ENCODE measurements at places on chromosomes 2 and 18.

GRCh38 chr2:7613831-7614230 lies 696.6 kb downstream of the RNF144A start:
- H3K27ac ChIP-seq, result no peak overlapping the region
- peaks cover 8% of the 10 kb centered on the region for H3K27me3 ChIP-seq
- H3K4me1 ChIP-seq, result no peaks in the 10 kb centered on the region

DNA sequence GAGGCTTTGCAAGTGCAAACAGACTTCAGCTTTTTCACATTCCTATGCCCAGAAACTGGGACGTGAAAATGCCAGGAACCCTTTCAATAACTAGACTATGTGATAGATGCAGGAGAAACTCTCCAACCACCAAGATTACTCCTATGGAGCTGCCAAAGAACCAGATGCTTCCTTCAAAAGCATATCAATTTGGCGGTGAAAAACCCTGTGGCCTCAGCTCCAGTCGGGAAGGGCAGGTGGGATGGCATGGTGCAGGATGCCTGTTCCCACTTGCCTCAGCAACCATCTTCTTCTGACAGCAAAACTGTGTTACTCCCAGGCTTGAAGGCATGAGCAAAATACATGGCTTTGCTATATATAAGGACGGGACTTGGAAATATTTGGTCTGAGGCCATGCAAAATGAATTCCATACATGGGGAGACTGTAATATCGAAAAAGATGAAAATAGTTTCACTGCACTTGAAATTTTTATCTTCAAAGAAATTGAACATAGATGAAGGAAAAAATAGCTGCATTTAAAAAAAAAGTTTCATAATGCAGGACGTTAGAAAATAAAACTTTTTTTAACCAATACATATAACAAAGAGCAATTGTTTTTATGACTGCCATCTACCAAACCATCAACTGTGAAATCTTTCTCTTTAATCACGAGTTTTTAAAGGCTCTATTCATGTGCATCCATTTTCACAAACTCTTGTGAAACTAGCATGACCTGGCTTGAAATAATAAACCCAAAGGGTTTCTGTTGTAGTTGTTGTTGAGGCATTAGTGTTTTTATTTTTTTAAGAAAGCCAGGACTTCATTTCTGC lies 99.1 kb downstream of the AFF3 start:
- H3K4me3 ChIP-seq, result no peak overlapping the region
- H3K27me3 ChIP-seq, result no peaks in the 10 kb centered on the region
- no peaks in the 10 kb centered on the region for H3K36me3 ChIP-seq
- no peak for DNase-seq
- no peak overlapping the region for H3K27ac ChIP-seq

DNA sequence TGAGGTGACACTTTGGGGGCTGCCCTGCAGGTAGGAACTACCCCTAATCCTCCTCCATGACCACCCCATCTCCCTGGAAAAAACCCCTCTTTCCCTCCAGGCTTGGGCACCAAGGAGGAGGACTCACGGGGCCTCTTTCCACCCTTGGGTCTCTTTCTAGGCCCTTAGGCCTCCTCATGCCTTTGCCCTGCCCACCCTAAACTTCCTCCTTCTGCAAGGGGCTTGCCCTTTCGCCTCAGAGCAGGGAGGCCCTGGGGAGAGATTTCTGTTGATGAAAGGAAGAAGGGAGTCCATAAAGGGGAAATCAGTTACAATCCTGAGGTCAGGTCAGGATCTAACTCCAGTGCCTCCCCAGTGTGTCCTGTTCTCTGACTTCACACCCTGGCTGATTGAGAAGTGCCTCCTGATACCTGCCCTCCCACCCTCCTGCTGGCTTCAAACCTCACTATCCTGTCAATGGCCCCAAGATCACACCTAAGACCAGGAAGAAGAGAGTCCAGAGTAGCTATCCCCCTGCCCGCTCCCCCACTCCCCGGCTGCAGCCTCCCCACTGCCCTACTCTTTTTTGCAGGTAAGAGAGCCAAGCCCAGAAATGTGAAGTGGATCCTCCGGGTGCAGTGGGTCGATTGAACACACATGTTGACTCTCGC lies 16.7 kb upstream of the TNS1 start:
- no peaks in the 10 kb centered on the region for H3K27me3 ChIP-seq
- H3K4me3 ChIP-seq, result no peak overlapping the region
- no peaks in the 10 kb centered on the region for H3K36me3 ChIP-seq
- peaks cover 13% of the 10 kb centered on the region for H3K4me1 ChIP-seq

DNA sequence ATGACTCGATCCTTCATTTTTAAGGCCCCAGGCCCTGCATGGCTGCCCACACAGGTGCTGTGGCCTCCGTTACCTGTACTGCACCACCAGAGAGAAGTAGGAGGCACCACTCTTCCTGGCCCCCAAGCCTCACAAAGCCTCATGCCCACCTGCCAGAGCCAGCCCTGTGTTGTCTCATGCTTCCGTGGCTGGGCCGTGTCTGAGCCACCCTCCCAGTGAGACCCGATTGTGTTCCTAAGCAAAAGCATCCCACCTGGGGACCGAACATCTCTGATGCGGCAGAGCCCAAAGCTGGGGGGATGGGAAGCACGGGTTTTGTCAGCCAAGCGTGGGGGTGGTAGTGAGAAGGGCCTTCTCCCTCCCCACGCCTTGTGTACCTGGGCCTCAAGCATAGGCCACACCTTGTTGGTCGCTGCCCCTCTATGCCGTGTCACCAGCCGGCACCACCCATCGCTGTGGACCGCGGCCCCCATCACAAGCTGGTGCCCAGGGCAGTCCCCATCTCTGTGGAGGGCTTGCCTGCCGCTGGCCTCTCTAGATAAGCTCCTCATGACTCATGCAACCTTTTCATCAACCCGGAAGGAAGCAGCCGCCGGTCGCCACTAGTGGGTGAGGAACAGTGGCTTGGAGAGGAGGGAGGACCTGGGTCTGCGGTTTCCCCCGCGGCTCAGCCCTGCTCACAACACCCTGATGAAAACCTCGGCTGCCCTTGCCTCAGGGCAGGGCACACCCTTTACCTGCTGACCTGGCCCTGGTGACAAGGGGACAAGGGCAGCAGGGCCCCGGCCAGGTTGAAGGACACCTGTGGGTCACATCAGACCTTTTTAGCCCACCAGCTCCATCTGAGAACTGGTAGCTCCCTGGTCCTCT lies 2.7 kb upstream of the RNPEPL1 start:
- peak overlapping the region; percentile 83 for H3K4me3 ChIP-seq
- H3K36me3 ChIP-seq, result no peaks in the 10 kb centered on the region
- peaks cover 74% of the 10 kb centered on the region for H3K4me1 ChIP-seq
- peak; percentile 96 for DNase-seq
- H3K27ac ChIP-seq, result peak overlapping the region; percentile 93

- no peaks in the 10 kb centered on the region for H3K27me3 ChIP-seq
- H3K4me3 ChIP-seq, result no peak overlapping the region
- DNase-seq, result no peak
- H3K36me3 ChIP-seq, result no peaks in the 10 kb centered on the region
Observed at GRCh38 chr2:75238670-75239330, 39.5 kb upstream of the TACR1 start.

DNA sequence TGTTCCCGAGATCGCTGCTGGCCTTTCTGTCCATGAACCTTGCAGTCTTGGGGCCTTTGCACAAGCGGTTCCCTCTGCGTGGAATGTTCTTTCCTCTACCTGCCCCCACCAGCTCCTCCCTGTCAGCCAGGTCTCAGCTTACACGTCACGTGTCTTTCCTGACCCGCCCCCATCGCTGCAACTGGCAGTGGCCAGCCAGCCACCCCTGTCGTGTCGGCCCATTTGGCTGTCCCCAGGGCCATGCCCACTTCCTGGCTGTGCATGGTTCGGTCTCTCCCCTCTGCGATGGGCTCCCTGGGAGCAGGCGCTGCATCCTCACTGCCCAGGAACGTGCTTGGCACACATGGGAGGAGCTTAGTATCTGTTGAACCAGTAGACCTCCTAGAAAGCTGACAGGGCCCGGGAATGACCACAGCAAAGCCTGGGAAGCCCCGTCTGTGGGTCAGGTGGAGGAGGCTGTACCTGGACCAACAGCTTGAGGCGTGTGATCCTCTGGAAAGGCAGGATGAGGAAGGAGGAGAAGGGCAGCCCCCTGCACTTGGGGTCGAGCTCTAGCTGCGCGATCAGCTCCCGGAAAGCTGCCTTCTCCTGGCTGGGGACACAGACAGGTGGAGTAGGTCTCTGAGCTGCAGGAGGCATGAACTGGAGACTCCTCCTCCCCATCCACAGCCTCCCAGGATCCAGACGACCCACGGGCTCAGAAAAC lies 21.0 kb downstream of the SNORC start:
- no peak overlapping the region for H3K27ac ChIP-seq
- no peaks in the 10 kb centered on the region for H3K4me1 ChIP-seq
- H3K27me3 ChIP-seq, result peaks cover 5% of the 10 kb centered on the region
- H3K36me3 ChIP-seq, result no peaks in the 10 kb centered on the region

DNA sequence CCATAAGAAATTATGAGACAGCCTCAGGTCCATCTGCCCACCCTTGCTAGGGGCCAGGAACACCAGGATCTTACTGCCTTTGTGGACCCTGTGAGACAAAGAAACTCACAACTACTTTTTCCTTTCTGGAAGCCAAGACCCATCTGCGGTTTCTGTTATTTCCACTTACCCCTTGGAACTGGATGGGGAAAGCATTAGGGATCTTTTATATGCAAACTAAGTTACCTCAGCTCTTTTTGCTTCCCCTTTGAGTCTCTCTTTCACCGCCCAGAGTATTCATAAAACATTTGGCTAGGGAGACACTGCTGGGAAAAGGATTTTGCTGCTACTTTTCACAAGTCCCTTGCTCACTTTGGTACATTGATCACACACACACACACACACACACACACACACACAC lies 95.7 kb downstream of the ZNF385B start:
- no peaks in the 10 kb centered on the region for H3K36me3 ChIP-seq
- no peak overlapping the region for H3K27ac ChIP-seq
- H3K27me3 ChIP-seq, result no peaks in the 10 kb centered on the region
- H3K4me1 ChIP-seq, result no peaks in the 10 kb centered on the region
- no peak for DNase-seq
- H3K4me3 ChIP-seq, result no peak overlapping the region

- no peaks in the 10 kb centered on the region for H3K27me3 ChIP-seq
- no peaks in the 10 kb centered on the region for H3K4me1 ChIP-seq
- H3K27ac ChIP-seq, result no peak overlapping the region
- H3K4me3 ChIP-seq, result no peak overlapping the region
- no peak for DNase-seq
- peaks cover 26% of the 10 kb centered on the region for H3K36me3 ChIP-seq
Observed at GRCh38 chr2:74894272-74894981, 60.5 kb downstream of the HK2 start.

DNA sequence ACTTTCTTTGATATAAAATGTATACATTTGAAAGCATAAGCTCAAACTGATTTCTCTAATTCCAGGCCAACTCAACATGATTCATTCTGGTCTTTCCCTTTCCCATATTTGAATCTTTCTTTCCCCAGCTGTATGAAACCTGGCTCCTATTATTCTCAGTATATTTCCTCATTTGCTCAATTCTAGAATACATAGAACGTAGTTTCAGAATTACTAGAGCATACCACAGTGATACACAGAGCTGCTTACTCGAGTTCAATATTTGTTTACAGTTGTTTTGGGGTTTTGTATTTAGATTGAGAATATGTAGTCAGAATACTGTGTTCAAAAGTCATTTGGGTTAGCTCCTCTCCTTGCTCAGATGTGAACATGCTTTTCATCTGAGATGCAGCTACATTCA lies 43.0 kb downstream of the TNFRSF11A start:
- H3K27ac ChIP-seq, result no peak overlapping the region
- H3K27me3 ChIP-seq, result no peaks in the 10 kb centered on the region
- no peak for DNase-seq
- H3K4me1 ChIP-seq, result no peaks in the 10 kb centered on the region
- H3K4me3 ChIP-seq, result no peak overlapping the region
- no peaks in the 10 kb centered on the region for H3K36me3 ChIP-seq

DNA sequence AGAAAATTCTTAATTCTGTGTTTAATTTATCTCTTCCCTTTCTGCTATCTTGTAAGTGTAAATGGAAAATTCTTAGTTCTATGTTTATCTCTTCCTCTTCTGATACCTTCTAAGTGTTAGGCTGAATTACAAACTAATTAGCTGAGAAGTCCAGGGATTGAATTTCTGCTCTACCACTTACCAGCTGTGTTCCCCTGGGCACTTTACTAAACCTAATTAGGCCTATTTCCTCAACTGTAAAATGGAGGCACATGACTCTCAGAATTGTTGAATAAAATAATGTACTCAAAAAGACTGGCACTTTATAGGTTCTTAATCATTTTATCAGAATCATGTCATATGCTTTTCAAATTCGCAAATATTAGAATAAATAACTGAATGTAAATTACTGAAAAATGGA lies 146.3 kb downstream of the MAP2 start:
- DNase-seq, result no peak
- H3K27me3 ChIP-seq, result no peaks in the 10 kb centered on the region
- no peaks in the 10 kb centered on the region for H3K36me3 ChIP-seq
- no peak overlapping the region for H3K4me3 ChIP-seq
- H3K4me1 ChIP-seq, result no peaks in the 10 kb centered on the region
- no peak overlapping the region for H3K27ac ChIP-seq

GRCh38 chr2:237012004-237012403 lies 73.7 kb upstream of the COPS8 start:
- H3K4me1 ChIP-seq, result peaks cover 13% of the 10 kb centered on the region
- no peak overlapping the region for H3K27ac ChIP-seq
- H3K36me3 ChIP-seq, result no peaks in the 10 kb centered on the region
